ENCODE measurements at places on chromosomes 3 and 15.

- DNase-seq, result no peak
These were observed 646.5 kb downstream of the MCTP2 start for GRCh38 chr15:94877833-94878232.

- DNase-seq, result no peak
These were observed 549.4 kb downstream of the OCA2 start for GRCh38 chr15:27549746-27550145.

- DNase-seq, result no peak
These were observed 572.1 kb downstream of the FGF12 start for GRCh38 chr3:192155194-192155593.

DNA sequence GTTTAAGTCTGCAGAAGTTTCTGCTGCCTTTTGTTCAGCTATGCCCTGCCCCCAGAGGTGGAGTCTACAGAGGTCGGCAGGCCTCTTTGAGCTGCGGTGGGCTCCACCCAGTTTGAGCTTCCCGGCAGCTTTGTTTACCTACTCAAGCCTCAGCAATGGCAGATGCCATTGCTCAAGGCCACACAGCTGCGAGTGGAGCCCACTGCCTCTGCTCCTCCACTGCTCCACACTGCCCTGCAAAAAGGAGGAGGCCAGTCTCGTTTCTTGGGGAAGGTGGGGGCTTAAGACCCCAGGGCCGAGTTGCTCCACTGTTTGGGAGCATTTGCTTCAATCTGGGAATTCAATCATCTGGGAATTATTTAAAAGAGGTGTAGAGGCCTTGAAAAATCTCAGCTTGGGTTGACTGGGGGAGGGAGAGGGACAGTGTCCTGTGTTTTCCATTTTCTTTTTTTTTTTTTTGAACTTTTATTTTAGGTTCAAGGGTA lies 144.6 kb upstream of the MEF2A start:
- DNase-seq, result no peak

DNA sequence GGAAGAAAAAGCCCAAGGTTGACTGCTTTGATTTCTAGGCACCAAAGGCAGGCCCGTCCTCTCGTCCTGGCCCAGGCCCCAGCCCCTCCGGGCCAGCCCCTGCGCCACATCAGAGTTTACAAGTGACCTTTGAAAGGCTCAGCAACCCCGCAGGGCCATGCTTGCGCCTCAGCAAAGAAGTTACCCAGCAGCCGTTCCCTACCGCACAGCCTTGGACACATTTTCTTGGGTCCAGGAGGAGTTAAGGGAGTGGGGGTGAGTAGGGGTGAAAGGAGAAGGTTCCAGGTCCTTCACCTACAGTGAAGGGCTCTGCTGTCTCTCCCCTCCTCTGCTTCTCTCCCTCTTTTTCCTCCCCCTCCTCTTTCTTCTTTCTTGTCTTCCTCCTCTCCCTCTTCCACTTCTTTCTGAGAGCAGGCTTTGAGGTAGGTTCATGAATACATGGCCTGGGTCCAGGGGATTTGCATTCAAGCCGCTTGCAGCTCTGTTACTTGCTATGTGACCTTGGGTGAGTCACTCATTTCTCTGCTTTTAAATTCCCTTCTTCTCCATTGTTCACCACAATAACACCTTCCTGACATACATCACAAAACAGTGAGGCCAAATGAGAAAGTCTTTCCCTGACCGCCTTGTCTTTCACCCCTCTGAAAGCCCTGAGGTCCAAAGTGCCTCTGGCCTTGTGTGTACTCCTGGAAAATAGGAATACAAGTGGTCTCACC lies 223.3 kb upstream of the TPRG1 start:
- no peak for DNase-seq

GRCh38 chr3:16302082-16302631 lies 37.1 kb downstream of the OXNAD1 start:
- no peak for DNase-seq

DNA sequence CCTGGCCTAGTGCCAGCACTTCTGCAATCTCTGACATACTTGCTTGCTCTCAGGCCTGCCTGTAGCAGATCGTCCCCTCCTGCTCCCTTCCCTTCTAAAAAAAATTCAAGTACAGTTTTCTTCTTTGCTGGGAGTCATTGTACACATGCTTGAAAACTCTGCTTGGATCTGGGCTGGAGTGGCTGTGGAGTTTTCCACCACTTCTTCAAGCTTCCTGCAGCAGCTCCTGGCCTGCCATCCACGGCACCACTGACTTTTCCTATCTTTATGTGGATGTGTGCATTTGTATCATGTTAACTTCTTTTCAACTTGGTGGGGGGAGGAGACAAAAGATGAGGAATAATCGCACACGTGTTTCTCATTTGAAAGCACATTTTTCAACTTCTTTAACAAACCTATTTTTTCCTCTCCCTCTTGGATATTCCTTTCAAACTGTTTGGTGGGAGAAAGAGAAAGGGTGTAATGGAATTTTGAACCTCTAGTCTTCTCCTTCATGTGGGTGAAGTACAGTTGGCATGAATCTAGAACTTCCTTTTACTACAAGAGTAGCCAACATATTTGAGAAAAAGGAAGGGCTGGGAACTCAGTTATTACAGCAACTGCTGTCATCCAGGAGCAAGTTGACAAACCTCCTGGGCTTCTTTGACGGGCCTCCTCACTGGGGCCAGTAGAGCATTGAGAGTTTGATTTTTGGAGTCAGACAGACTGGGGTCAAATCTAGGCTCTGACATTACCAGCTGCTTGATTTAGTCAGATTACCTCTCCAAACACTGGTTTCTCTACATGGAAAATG lies 61.2 kb upstream of the LRTM1 start:
- DNase-seq, result no peak

DNA sequence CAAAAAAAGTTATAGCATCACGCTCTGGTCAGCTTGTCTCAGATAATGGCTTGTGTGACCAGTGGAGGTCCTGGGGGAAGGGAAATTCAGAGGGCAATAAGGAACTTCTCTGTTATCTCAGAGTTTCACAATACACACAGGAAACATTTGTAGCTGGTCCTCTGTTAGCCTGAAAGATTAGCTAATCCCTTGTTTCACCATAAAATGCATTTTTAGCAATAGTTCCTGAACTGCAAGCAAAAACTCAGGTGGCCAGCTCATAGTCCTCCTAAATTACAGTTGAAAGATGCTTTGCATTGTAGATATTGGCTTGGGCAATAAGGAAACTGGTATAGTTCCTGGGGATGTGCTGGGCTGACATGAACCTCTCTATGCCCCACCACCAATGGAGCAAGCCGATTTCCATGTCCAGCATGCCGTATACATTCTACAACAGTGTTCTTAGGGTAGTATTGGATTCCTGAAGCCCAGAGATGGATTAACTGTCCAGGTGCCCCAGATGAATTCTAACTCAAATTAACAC lies 141.5 kb upstream of the TBL1XR1 start:
- no peak for DNase-seq

DNA sequence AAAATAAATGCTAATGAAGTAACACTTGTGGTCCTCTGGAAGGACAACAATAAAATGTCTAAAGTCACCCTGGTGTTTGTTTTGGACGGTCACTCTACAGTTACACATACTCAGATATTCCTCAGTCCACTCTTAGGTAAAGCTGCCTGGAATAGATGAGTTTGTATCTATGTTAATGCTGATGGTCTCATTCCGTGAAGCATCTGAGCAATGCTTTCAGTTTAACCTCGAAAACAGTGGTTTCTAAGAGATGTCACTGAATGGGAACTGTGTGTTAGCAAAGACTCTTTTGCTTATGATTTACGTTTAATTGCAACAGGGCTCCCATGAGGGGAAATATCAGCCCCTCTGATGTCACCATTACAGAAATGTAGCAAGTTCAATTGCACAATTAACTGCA lies 49.1 kb downstream of the FBN1 start:
- no peak for DNase-seq

DNA sequence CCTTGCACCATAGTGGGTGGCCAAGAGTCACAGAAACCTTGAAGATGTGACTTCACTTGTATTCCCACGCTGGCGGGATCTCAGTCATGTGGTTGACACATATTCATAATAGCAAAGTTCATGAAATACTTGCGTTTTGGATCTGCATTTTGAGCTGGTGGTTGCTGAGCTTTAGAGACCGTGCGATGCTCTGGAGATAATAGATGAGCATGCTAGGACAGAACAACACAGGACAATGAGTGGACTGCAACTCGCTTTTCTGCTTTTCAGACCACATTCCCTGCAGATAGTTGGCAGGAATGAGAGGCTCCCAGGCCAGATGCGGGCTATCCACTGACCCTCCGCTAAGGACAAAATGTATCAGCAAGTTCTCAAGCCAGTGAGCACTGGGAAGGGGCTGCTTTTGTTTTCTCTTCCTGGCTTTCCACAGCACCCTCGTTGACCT lies 13.8 kb upstream of the STARD5 start:
- no peak for DNase-seq

DNA sequence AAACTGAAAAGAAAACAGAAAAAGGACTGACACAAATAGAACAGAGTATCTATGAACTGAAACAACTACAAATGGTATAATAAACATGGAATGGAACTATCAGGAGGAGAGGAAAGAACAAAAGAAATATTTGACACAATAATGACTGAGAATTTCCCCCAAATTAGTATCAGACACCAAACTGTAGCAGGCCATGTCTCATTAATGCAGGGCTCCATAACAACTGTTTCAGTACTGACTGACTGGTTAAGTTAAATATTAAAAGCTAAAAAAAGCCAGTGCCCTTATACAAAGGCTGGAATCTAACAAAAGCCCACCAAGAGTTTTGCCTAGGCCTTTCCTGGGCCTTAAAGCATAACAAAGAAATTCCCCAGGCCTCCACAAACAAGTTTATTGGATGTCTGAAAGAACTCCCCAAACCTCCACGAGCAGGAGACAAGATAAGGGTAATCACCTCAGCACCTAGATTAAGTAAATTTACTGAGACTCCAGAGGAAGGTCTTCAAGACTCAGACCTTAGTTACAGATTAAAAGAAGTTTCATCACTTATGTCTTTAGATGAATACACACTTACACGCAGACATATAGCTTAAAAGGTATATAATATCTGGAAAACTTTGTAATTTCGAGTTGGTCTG lies 45.7 kb downstream of the KPNA1 start:
- DNase-seq, result no peak

DNA sequence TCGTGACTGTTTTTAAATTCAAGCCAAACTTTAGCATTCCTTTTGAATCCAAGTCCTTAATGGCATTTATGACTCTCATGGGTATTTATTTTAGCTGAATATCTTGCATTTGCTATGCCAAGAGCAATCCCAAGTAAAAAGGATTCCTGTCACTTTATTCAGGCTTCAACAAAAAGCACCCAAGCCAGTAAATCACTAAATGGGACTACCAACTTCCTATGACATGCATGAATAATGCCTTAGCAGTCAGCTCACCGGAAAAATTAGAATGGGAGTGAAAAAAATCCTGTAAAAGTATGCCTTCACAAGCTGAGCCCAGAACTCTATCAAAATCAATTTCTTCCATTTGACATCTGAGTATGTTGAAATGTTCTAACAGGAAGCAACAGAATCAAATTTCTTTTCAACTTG lies 1297.9 kb downstream of the ROBO2 start:
- no peak for DNase-seq

DNA sequence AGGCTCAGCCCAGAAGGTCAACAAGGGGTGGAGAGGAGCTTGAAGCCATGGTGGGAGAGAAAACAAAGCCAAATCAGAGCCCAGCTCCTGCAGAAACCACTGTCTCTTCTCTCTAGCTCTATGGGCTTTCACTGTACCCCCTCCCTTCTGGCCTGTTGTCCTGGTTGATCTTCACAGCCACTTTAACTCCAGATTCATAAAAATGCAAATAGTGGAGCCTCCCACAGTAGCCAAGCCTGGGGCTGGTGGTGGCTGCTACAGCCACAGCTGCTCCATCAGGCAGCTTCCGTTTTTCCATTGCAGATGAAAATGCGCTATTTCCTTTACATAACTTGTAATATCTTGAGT lies 20.7 kb upstream of the CAV3 start:
- DNase-seq, result no peak

- no peak for DNase-seq
These were observed 51.9 kb downstream of the RASA2 start for GRCh38 chr3:141538568-141539240.

- no peak for DNase-seq
These were observed at the start of gene KCNH8 for GRCh38 chr3:19147905-19148767. Gene KCNH8 (plus strand): TSS chr3:19148510. CDS start chr3:19148720, 210 bp downstream.

DNA sequence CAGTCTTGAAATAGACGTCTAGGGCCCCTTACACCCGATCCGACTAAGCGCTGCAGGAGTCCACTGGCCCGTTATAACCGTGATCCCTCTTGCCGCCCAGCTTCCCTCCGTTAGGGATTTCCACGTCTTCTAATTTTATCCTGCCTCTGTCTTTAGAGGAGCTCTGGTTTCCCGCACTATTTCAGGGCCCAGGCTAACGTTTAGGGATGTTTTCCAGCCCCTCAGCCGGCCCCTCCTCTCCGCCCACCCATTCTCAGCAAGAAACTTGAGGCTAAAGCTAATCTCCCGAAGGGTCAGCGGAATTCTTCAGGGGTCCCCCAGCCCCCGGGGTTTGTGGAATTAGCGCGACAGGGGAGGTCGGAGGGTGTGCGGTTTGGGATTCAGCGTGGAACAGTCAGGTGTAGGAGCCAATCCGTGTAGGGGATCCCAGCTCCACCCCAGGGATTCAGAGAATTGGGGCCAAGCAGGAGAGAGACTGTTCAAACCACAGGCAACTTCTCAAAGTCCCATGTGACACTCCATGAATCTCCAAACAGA lies 1.6 kb downstream of the PTX3 start:
- no peak for DNase-seq

DNA sequence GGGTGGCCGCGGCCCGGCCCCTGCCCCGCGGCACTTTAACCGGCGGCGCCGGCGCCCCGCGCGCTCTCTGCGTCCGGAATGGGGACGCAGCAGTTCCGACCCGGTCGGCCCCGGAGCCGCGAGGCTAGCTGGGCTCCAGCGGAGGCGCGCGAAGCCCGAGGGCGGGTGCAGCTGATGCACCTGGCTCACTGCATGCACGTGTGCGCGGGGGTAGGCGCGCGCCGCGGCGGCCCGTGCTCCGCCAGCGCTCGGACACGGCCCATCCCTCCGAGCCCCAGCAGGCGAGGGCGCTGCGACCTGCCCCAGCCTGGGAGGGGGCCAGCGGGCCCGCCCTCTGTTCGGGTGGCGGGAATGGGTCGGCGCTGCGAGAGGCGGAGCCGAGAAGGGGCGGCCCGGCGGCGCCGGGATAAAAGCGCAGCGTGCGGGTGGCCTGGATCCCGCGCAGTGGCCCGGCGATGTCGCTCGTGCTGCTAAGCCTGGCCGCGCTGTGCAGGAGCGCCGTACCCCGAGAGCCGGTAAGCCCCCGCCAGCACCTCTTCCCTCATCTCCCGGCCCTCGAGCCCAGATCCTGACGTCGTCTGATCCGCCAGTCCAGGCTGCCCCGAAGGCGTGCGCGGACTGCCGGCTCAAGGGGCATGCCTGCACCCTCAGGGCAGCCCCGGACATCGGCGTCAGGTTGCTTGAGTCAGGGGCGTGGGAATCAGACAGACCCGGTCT lies at the start of the genes CHDH and IL17RB:
Gene CHDH, minus strand, starts transcription at position 286 of the 717 bp plus-strand sequence. CDS start 22,411 bp downstream, outside the sequence.
Gene IL17RB, plus strand, starts transcription at position 435 of the 717 bp plus-strand sequence. Its CDS starts 21 bp downstream, at position 456.
- DNase-seq, result no peak

- no peak for DNase-seq
These were observed 153.1 kb upstream of the COL8A1 start for GRCh38 chr3:99485286-99485685.

Data from activated CD4-positive, CD25-positive, alpha-beta regulatory T cell (primary cell).